ENCODE measurements at places on chromosomes 1 and 21.
A peak's percentile ranks its signal among the peaks of the same experiment; 100 is the strongest.

GRCh38 chr1:169534653-169535052, 48.9 kb upstream of the SLC19A2 start:
- H3K36me3 ChIP-seq = no peaks in the 10 kb centered on the region
- no peak overlapping the region for H3K4me3 ChIP-seq
- no peak for DNase-seq
- H3K27me3 ChIP-seq = no peaks in the 10 kb centered on the region
- H3K4me1 ChIP-seq = peaks cover under 1% of the 10 kb centered on the region

DNA sequence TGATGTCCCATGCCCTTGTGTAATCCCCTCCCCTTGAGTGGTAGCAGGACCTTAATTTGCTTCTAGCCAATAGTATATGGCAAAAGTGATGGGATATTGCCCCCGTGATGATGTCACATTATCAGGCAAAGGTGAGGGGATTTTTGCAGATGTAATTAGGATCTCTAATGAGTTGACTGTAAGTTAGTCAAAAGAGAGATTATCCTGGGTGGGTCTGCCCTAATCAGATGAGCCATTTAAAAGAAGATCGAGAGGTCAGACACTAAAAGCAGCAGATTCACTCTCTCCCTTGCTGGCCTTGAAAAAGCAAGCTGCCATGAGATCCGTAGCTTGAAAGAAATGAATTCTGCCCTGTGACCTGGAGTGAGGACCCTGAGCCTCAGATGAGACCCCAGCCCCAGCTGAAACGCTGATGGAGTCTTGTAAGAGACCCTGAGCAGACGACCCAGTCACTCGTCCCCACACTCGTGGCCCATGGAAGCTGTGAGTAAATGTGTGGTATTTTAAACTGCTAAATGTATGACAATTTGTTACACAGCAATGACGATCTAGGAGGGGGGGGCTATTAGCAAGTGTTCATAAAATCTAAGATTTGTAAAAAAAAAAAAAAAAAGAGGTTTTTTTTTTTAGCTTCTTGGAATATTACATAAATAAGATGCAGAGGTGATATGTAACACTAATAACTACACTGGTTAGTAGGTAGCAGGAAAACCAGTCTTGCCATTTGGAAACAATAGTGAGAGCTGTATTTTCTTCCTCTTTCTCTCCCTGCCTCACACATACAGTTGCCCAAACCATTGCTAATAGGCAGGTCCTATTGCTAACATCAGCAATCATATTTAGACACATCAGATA, 50.3 kb upstream of the TARBP1 start:
- peaks cover 68% of the 10 kb centered on the region for H3K4me1 ChIP-seq
- H3K27ac ChIP-seq = peak overlapping the region; percentile 36
- no peak for DNase-seq
- H3K4me3 ChIP-seq = no peak overlapping the region
- H3K27me3 ChIP-seq = no peaks in the 10 kb centered on the region

DNA sequence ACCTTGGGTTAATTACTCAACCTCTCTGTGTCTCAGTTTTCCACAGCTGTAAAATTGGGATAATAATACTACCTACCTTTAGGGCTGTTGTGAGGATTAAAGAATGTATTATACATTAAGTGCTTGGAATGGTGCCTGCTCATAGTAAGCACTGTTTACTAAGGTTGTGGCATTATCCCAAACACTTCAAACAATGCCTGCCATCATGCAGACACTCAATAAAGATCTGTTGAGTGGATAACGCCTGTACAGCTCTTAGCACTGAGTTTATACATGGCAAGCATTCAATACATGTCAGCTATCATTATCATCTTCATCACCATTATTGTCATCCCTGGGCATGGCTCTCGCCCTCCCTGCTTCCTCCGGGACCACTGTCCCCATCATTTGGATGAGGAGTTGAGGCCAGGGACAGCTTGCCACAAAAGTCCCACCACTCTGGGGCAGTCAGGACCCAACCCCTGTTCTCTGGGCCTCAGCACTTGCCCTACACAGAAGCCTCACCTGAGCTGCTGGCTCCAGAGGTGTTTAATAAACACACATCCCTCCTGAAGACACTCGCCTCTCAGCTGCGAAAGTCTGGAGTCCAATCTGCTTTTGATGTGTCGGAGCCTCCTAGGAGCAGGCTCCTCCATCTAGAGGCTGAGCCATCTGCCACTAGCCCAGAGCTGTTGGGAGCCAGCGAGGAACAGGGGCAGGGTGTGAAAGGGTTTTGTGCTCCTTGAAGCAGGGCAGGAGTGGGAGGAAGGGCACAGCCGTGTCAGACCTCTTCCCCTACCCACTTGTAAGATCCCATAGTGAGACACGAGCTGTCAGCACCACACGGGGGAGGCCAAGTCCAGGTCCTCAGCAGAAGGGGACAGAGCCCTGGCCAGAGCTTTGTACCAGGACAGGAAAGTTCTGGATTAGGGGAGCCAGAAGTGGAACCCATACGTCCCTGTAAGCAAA, 80.9 kb upstream of the ZC3H12A start:
- DNase-seq = no peak
- H3K4me3 ChIP-seq = no peak overlapping the region
- no peaks in the 10 kb centered on the region for H3K4me1 ChIP-seq
- H3K27me3 ChIP-seq = no peaks in the 10 kb centered on the region
- no peak overlapping the region for H3K27ac ChIP-seq

DNA sequence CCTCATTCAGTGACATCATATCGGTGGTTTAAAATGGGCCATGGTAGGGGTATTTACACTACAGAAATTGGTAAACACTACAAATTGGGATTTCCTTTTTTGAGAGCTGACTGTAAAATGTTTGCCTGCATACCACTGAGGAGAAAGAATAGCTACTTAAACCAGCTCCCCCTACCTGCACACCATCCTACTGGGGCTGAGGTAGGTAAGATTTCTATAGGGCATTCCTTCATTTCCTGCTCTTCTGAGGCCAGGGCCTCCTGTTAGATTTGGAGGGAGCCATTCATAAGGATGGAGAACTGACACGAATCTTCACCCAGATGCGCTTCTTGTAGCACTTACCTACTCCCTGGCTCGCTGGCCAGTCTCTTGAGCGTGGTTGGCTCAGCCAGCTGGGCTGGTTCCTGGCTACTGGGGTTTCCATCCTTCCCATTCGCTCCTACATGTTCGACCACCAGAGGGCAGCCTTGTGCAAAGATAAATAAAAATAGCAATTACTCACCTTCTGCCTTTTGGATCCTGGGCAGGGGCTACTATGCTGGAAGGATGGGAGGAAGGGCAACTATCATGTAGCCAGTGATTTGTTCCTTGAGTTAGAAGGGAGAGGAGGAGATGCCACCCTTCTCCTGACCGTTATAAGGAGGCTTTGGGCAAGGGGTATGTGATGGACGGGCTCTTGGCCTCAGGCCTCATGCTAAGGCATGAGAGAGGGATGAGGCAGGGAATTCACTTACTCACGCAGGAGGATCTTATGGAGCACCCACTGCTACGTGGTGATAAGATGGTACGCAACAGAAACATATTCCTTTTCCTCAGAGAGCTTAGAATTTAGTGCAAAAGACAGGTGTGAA, 10.7 kb downstream of the OPTC start:
- DNase-seq = peak; percentile 90
- H3K36me3 ChIP-seq = no peaks in the 10 kb centered on the region
- no peaks in the 10 kb centered on the region for H3K4me1 ChIP-seq
- H3K27ac ChIP-seq = no peak overlapping the region
- H3K27me3 ChIP-seq = no peaks in the 10 kb centered on the region

GRCh38 chr1:84410328-84411095, 12.2 kb downstream of the DNASE2B start:
- no peaks in the 10 kb centered on the region for H3K36me3 ChIP-seq
- peaks cover 27% of the 10 kb centered on the region for H3K4me1 ChIP-seq
- no peak for DNase-seq
- H3K27me3 ChIP-seq = no peaks in the 10 kb centered on the region
- no peak overlapping the region for H3K27ac ChIP-seq
